Activated T-helper 2 cell treated with anti-CD3 and anti-CD28 coated beads, Interferon-gamma antibody, Interleukin-2, Interleukin-4, amounts not matched to agents 10 μg/mL and 5 μg/mL and 100 μg/mL, durations not matched to agents 14 hours and 24 hours and 36 hours (primary cell): ENCODE measurements at places on chromosomes 3 and 15. TPM values are rescaled to one million over a fixed set of nuclear protein-coding genes. Genes with fewer than 3 reads are reported as not detected.

The MAP6D1 gene
- total RNA-seq, result 1.1 and 2.9 TPM in 2 replicates

The CDC25A gene
- total RNA-seq, result 39.1 and 40.5 TPM in 2 replicates

DNA sequence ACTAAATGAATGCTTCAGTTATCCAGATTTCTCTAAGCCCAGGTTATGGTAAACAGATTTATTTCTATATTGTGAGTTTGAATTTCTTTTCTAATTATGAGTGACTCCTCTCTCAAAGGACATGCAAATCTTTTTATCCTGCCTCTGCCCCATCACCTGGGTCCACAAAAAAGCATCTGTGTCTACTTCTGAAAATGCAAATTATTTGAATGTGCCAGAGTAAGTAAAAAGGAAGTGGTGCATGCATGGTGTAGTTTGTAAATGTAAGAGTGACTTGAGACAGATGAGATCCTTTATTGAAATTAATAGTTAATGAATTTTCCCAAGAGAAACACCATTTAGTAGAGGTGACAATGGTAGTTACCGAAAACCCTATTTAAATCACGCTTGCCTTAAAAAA, 26.9 kb downstream of the MCTP2 start:
- H3K4me1 ChIP-seq, result peaks cover 54% of the 10 kb centered on the region
- H3K4me3 ChIP-seq, result no peak overlapping the region
- no peak overlapping the region for H3K27ac ChIP-seq
- no peak for DNase-seq
- no peaks in the 10 kb centered on the region for H3K27me3 ChIP-seq

- no peaks in the 10 kb centered on the region for H3K27me3 ChIP-seq
- H3K27ac ChIP-seq, result peak overlapping the region; percentile 94
- H3K36me3 ChIP-seq, result peaks cover 39% of the 10 kb centered on the region
- DNase-seq, result no peak
- peak overlapping the region; percentile 60 for H3K4me3 ChIP-seq
These were observed 17.3 kb upstream of the FURIN start for GRCh38 chr15:90851114-90851513.

- no peaks in the 10 kb centered on the region for H3K4me1 ChIP-seq
- DNase-seq, result no peak
- H3K4me3 ChIP-seq, result no peak overlapping the region
These were observed 53.6 kb downstream of the LMCD1 start for GRCh38 chr3:8555113-8555661.

DNA sequence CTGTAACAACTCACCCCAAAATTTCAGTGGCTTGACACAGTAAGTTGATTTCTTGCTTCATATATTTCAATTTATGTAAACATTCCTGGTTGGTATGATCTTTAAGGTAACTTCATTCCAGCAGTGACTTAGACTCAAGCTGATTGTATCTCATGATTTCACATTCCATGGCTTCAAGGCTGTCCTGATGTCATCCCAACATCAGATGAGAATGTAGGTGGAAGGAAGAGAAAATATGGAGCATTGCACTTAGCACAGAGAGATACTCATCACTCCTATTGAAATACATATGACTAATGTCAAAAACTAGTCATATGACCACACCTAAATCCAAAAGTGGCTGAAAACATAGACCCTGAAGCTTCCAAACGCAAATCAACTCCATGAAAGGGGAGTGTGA, 793.8 kb downstream of the TBL1XR1 start:
- no peak for DNase-seq
- no peak overlapping the region for H3K27ac ChIP-seq
- no peaks in the 10 kb centered on the region for H3K4me1 ChIP-seq
- H3K27me3 ChIP-seq, result no peaks in the 10 kb centered on the region
- no peak overlapping the region for H3K4me3 ChIP-seq
- H3K36me3 ChIP-seq, result no peaks in the 10 kb centered on the region

The BCL2A1 gene
- 101 and 104 TPM in 2 replicates for total RNA-seq

The MUC4 gene
- 1.3 and 1.4 TPM in 2 replicates for total RNA-seq

- H3K27me3 ChIP-seq, result peaks cover 18% of the 10 kb centered on the region
- H3K4me1 ChIP-seq, result no peaks in the 10 kb centered on the region
- no peaks in the 10 kb centered on the region for H3K36me3 ChIP-seq
- H3K27ac ChIP-seq, result no peak overlapping the region
- no peak for DNase-seq
These were observed 20.5 kb upstream of the ENTPD3 start for GRCh38 chr3:40366203-40367162.

DNA sequence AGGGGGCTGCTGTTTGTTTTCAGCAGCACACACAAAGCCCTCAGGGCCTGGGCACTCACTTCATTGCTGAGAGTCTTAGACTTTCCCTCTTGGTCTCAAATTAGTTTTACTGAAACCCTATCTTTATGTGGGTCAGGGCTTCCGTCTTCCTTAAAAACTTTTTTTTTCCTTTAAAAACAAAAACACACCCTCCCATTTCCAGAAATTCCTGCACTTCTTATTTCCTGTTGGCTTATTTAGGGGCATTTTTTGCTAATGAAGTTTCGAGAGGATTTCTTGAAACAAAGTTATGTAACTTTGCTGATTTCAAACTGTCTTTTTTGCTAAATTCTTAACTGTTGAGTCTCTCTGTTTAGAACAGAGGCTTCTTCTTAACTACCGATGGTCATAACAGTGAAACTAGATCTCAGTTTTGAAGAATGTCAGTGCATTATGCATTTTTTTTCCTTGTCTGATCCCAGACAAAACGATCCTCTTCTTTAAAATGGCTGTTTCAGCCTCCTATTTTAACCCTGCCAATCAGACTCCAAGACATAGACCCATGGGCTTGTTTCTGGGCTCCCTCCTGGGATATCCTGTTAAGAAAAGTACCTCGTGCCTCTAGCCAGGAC, 23.3 kb downstream of the ANAPC13 start:
- H3K4me3 ChIP-seq, result no peak overlapping the region
- peaks cover 18% of the 10 kb centered on the region for H3K27me3 ChIP-seq
- H3K27ac ChIP-seq, result no peak overlapping the region
- no peaks in the 10 kb centered on the region for H3K4me1 ChIP-seq
- no peaks in the 10 kb centered on the region for H3K36me3 ChIP-seq
- DNase-seq, result no peak

The STRIT1 gene
- total RNA-seq, result not detected in 2 replicates

DNA sequence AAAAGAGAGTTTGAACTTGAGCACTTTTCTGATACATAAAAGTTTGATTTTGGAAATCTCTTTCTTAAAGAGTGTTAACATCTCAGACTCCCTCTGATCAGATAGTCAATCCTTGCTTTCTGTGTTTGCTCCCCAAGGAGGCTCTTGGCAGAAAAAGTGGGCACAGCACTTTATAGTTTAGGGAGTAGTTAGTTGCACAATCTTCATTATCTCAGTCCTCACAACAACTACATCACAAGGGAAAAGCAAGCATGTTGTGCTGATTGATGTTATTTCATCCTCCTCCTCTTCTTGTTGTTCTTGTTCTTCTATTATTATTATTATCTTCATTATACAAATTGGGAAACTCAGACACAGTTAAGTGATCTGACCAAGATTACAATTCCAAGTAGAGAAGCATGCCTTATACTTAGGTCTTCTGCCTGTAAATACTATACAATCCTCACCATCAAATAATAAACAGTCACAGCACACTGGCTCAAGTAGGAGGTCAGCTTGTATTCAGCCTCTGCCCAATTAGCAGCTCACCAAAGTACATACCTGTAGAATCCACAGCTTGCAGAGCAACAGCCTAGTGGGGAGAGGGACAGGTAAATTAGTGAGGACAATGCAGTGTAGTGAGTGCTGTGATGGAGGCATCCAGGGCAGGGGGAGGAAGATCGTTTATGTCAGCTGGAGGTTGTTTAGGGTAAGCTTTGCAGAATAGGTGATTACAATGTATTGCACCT, 304.1 kb upstream of the MME start:
- H3K4me3 ChIP-seq, result no peak overlapping the region
- no peak overlapping the region for H3K27ac ChIP-seq
- H3K27me3 ChIP-seq, result no peaks in the 10 kb centered on the region
- no peaks in the 10 kb centered on the region for H3K36me3 ChIP-seq
- no peak for DNase-seq
- no peaks in the 10 kb centered on the region for H3K4me1 ChIP-seq

The SOX2 gene
- not detected in 2 replicates for total RNA-seq

The TERB2 gene
- not detected in 2 replicates for total RNA-seq

GRCh38 chr3:144957398-144958101, 985.9 kb downstream of the DIPK2A start:
- H3K36me3 ChIP-seq, result no peaks in the 10 kb centered on the region
- no peak overlapping the region for H3K27ac ChIP-seq
- no peaks in the 10 kb centered on the region for H3K27me3 ChIP-seq
- DNase-seq, result no peak
- H3K4me1 ChIP-seq, result no peaks in the 10 kb centered on the region

DNA sequence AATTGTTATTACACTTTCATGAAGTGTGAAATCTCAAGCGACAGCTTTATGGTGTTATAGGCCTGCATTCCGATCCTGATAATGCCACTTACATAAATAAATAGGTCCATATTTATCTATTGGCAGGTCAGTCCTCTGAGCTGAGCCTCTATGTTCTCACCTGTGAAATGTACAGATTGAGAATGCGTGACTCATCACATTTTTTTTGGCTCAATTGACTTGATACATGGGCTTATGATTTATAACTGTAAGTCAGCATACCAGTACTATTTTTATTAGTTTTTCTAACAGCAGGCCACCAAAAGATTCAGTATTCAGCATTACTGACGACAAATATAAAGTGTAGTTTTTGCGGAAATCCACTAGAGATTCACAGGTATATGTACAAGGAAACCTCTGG, 344.4 kb downstream of the ROBO1 start:
- H3K4me1 ChIP-seq, result no peaks in the 10 kb centered on the region
- H3K27ac ChIP-seq, result no peak overlapping the region
- no peak overlapping the region for H3K4me3 ChIP-seq
- H3K27me3 ChIP-seq, result no peaks in the 10 kb centered on the region

GRCh38 chr15:88835646-88836045, 32.4 kb downstream of the ACAN start:
- no peak overlapping the region for H3K4me3 ChIP-seq
- H3K27me3 ChIP-seq, result no peaks in the 10 kb centered on the region
- DNase-seq, result no peak
- no peaks in the 10 kb centered on the region for H3K36me3 ChIP-seq
- no peaks in the 10 kb centered on the region for H3K4me1 ChIP-seq

DNA sequence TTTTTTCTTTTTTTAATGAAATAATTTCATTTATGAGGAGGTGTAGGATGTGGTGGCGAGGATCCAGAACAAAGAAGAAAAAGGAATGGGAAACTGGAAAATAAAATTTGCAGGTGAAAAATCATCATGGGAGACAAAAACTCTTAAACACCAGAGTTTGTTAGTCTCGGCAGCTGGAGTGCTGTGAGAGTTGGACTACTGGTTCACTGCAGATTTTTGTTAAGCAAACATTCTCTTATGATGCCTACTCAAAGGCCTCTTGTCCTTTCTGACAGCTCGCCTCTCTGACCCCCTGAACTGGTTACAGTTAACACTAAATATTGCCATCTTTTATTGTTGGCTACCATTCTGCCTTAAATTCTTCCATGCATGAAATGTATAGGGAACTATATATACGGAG, 152.4 kb upstream of the DPH6 start:
- H3K4me1 ChIP-seq, result no peaks in the 10 kb centered on the region
- no peak overlapping the region for H3K4me3 ChIP-seq
- DNase-seq, result no peak
- H3K27me3 ChIP-seq, result no peaks in the 10 kb centered on the region

GRCh38 chr3:49554633-49555265, 472 bp downstream of the BSN start:
- peaks cover 20% of the 10 kb centered on the region for H3K4me1 ChIP-seq
- no peak overlapping the region for H3K27ac ChIP-seq
- peak; percentile 58 for DNase-seq
- peaks cover 53% of the 10 kb centered on the region for H3K27me3 ChIP-seq
- peak overlapping the region; percentile 61 for H3K4me3 ChIP-seq
- no peaks in the 10 kb centered on the region for H3K36me3 ChIP-seq

The GP5 gene
- total RNA-seq, result 0.23 and 0.28 TPM in 2 replicates

- H3K27me3 ChIP-seq, result no peaks in the 10 kb centered on the region
- no peaks in the 10 kb centered on the region for H3K36me3 ChIP-seq
These were observed 140.8 kb downstream of the NR2E3 start for GRCh38 chr15:71951134-71951533.

The GOLGA6D gene
- not detected in 2 replicates for total RNA-seq

- peaks cover 58% of the 10 kb centered on the region for H3K36me3 ChIP-seq
- no peak overlapping the region for H3K27ac ChIP-seq
- no peak overlapping the region for H3K4me3 ChIP-seq
- no peak for DNase-seq
These were observed 31.9 kb downstream of the SEC61A1 start for GRCh38 chr3:128083980-128084674.

The SLC22A13 gene
- total RNA-seq, result 0.51 and 0.78 TPM in 2 replicates
